Esophagus squamous epithelium (tissue), 5 donors: ENCODE measurements at places on chromosomes 3 and 15.

- no peak for DNase-seq
Measured at GRCh38 chr3:119664850-119665379, 4.5 kb upstream of the POPDC2 start.

- no peak for DNase-seq
Measured at GRCh38 chr3:111695636-111696117, 100.5 kb upstream of the ZBED2 start.

- DNase-seq = no peak
Measured at GRCh38 chr3:168539909-168540308, 444.2 kb upstream of the GOLIM4 start.

DNA sequence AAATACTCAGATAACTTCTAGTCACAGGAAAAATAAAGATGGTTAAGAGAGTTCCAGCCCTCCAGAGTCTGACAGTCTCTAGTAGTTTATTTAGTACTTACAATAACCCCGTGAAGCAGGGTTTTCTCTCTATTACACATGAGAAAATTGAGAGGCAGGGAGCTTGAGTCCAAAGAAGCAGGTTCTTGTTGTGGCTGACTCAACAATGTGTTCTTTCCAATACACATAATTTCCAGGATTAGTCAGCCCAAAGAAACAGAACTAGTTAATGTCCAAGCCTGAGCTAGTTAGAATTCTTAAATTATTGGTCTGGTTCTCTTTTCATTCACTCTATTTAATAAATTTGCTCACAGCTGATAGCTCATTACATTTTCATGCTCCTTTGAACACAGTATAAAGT is 49.9 kb downstream of the ALDH1A2 start:
- DNase-seq = no peak

DNA sequence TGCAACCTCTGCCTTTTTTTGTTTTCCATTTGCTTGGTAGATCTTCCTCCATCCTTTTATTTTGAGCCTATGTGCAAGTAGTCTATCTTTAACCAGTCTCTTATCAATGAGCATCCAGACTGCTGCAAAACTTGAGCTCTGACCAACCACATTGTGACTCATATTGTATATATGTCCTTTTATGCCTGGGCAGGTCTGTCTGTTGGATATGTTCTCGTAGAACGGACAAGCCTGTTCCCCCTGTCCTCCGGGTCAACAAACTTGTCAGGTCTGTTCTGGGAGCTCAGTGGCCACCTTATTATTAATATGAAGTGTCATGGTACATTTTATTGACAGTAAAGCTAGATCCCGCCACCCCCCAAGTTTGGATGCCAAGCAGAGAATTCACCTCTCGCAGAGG is 252.9 kb upstream of the ST8SIA2 start:
- DNase-seq = no peak

DNA sequence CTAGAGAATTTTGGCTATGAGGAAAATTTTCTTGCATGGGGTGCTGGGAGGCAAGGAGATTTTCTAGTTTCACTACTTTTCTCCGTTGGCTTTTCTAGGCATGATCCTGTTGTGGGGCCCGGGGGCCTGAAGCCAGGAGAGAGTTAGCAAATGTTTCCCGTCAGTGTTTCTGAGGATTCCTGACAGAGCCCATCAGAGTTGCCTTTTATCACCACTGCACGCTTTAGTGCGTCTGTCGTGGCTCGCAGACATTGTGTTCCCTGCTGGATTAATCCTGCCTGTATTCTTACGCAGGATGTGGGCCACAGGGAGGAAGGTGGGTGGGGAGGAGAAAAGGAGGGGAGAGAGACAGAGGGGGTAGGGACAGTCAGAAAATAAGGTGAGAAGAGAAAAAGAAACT is 18.1 kb upstream of the BOC start:
- no peak for DNase-seq

- no peak for DNase-seq
Measured at GRCh38 chr3:25338158-25338725, 89.8 kb upstream of the RARB start.

DNA sequence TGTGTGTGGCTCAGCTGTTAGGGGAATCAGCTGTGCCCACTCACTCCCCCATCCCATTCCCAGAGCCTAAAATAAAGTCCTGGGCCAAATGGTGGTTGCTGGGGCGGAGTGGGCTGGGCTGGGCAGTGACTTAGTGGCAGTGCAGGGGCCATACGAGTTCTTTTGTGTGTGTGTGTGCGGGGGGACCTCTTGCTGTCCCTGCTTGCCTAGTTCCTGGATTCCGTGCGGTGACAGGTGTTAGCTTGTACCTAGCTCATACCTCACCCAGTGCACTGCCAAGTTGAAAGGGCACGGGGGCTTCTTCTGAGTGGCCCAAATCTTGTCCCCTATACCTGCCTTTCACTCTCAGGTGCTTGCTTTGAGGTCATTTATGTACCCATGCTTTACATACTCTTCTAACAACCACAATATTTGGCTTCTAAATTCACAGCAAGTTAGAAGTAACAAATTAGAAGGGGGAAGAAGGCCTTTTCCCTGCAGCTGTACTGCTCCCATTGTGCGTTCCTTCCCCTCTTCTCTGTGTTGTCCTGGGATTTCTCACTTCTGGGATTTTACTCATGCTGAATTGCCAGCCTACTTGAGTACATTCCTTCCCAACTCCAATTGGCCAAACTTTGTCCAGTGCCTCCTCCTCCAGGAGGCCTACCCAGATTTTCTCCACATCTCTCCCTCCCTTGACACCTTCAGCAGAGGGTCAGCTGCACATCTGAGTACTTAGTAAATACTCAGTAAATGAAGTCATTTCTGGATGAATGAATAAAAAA is 66.3 kb upstream of the POLG start:
- DNase-seq = no peak

GRCh38 chr15:88178631-88179030 is 77.9 kb downstream of the NTRK3 start:
- no peak for DNase-seq

- no peak for DNase-seq
Measured at GRCh38 chr3:130841357-130841756, 52.5 kb upstream of the ATP2C1 start.

DNA sequence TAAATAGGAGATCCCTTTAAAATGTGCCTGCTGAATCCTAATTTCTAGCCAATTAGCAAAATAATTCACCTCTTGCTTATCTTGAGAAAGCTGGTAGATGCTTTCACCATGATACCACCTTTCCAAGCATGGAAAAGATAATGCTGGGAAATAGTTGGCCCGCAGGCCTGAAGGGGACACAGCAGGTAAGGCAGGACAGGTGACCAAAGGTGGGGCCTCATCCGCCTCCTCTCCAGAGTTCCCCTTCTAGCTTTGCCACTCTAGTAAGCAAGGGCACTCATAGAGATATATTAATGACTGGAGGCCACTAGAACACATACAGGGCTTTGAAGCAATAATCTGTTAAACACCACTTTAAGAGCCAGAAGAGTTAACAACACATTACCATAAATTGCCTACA is 45.5 kb downstream of the SATB1 start:
- DNase-seq = no peak

DNA sequence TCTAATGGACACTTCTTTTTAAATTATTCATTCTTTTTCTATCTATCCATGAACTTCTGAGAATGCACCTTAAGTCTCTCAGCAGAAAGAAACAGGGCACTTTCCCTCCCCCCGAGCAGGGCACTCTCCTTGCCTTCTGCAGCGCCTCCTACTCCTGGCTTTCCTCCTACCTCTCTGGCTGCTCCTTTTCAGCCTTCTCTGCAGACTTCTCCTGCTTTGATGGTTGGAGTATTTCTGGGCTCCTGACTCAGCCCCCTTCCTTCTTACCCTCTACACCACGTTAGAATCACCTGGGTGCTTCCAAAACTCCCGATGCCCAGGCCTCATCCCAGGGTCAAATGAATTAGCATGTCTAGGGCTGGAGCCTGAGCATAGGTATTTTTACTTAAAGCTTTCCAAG is 3.4 kb downstream of the SCN5A start:
- no peak for DNase-seq

DNA sequence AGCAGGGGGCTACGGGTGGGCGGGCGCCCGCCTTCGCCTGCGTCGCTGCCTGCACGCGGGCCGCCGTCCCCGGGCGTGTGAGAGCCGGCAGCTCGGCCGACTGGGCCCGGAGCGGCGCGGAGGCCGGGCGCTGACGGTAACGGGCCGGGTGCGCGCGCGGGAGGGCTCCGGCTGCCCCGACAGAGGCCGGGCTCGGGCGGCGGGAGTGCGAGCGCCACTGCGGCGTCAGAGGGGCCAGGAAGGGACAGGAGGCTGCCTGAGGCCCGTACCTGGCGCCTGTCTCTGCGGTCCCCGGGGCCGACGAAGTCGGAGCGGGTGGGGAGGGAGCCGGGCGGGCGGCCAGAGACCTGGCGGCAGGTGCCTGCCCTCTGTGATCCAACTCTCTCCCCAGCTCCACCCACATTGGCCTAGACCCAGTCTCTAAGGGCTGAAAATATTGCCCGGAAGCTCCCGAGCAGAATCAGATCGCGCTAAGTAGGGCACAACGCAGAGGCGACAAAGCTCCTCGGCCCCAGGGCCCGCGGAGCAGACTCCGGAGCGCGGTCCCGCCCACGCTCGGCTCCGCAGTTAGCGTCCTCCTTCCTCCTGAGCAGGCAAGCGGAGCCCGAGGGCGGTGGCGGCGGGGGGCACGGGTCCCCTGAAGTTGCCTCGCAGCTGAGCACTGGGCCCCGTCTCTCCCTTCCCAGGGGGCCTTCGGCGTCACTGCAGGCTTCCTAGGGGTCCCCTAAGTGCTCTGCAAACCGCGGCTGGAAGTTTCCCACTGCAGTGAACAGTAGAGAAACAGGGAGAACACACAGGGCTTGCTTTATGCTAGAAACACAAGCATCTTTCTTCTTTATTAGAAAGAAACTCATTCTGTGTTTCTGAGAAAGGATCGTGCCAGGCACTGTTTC is at the start of gene MAN2A2:
TSS of gene MAN2A2 (plus strand) at position 463 of the 893 bp plus-strand sequence. CDS start 906 bp downstream, outside the sequence.
- no peak for DNase-seq

- DNase-seq = no peak
Measured at GRCh38 chr3:159766563-159767185, 222.0 kb upstream of the IL12A start.

GRCh38 chr3:39149059-39149455 is 4.3 kb downstream of the CSRNP1 start:
- no peak for DNase-seq

- DNase-seq = no peak
Measured at GRCh38 chr3:123337226-123337625, 111.7 kb downstream of the ADCY5 start.

GRCh38 chr15:66592505-66593218 is 26.9 kb upstream of the LCTL start:
- no peak for DNase-seq

GRCh38 chr3:137343283-137343682 is 385.5 kb downstream of the IL20RB start:
- no peak for DNase-seq
